Hematopoietic multipotent progenitor cell treated with erythropoietin and hydrocortisone succinate and interleukin-3 and kit ligand, for 8 days (in vitro differentiated cells): ENCODE measurements at places on chromosomes 13 and 19.

- DNase-seq: no peak
Observed at GRCh38 chr13:38785042-38785441, 98.2 kb downstream of the FREM2 start.

- no peak for DNase-seq
Observed at GRCh38 chr19:3338541-3339181, 27.7 kb upstream of the NFIC start.

DNA sequence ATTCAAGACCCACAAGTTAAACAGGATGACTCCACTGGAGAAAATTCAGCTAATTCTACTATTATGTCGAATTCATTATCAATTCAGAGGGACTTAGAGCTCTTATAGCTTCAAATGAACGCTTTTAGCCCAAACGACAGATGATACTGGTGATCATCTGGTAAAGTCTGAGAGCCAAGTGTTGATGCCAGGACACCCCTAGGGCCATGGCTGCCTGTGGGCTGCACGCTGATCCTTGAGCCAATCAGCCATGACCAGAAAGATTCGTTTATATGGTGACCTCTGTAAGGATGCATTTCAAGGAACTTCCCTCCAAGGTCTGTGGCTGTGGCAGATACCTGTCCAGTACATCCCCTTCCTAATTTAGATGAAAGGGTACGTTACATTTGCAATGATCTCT lies 10.9 kb downstream of the MEDAG start:
- no peak for DNase-seq

DNA sequence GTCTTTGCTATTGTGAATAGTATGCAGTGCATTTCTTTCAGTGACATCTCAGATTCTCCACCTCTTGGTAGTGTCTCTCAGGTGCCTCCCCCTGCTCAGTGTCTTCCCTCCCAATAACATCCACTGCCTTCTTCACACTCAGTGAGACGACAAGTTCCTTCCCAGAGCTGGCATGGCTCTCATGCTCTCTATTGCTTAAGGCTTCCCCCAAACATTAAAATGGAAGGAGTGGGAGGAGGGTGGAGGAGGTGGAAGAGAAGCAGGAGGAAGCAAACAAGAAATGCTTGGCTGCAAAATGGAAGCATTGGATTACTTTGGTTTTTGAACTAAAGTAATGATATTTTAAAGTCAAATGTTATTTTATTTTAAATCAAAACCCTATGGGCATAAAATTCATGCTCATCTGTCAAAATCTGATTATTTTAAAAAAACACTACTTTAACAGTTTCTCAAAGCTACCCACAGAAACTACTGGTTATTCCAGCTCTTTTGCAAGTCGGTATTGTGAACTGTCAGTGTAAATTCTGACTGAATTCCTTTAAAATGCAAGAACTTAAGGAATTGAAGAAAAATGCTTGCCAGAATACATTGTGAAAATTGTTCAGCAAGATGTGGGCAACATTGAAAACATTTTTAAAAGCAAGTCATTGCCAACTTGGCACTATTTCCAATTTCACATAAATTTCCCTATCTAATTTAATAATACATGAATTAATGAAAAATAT lies 727.6 kb upstream of the ARGLU1 start:
- no peak for DNase-seq

DNA sequence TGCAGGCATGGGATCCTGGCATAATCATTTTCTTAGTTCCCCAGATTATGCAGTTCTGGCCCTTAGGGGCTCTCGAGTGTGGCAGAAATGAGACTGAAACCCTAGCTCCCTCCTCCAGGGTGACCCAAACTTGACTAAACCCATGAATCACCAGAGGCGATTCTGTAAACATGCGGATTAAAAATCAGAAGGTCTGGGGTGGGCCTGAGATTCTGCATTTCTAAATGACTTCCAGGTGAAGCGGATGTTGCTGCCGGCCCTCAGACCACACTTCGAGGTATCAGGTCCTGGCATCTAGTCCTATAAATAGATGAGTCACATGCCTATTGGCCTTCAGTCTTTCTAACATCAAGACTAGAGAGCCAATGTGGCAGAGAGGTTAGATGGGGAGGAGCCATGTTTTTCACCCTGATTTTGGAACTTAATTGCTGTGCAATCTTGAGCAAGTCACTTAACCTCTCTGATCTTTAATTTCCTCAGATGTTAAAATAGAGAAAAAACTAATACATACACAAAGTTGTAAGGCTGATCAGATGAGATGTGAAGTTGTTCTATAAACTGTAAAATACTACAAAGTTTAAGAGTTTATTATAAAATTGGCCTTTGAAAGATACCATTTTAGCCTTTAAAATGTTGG lies 431.2 kb downstream of the FOXO1 start:
- DNase-seq: no peak

DNA sequence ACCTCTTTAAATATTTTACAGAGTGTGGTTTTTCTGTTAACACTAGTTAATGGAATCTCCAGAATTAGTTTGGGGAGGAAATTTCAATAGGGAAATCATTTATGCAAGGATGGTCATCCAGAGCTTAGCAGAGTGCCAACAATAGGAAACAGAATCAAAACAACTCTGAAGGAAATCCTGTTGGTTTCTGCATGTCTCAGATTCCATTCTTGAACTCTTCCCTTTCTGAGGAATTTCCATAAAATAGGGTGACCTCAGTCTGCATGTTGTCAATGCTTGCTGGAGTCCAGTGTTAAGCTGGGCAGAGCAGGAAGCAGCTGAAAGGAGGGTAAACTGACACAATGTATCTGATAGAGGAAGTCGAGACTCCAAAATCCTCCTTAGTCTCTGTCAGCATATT lies 16.9 kb downstream of the CBY2 start:
- DNase-seq: no peak

DNA sequence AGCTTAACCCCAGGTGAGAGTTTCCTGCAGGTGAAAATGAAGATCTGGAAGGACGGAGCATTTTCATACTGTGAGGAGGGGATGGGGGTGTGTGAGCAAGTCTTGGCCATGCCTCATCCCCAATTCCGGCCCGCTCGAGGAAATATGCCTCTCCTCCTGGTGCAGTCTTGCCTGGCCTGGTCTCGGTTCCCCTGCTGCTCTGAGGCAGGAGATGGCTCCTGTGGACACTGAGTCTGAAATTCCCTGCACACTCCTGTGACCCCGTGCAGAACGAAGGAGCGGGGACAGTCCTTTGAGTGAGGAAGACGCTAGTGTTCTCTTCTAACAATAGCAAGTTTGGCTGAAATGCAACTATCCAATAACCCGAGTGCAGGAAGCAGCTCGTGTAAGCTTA lies 329 bp upstream of the ZNF439 start:
- DNase-seq: no peak

- no peak for DNase-seq
Observed at GRCh38 chr13:74074723-74075122, 59.5 kb downstream of the KLF12 start.

DNA sequence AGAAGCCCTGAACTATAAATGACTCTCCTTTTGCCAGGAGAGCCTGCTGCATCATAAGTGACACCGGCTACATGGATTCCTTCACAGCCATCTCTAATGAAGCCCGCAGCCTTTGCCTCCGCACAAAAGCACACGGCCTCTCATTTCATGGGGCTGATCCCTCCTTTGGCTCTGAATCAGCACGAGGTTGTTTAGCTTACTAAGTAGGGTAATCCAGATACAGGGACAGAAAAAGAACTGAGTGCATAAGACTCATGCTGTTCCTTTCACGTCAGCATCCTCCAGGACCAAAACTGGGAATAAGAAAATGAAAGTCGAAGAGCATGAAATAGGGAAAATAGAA lies 136.3 kb downstream of the DCT start:
- DNase-seq: no peak

DNA sequence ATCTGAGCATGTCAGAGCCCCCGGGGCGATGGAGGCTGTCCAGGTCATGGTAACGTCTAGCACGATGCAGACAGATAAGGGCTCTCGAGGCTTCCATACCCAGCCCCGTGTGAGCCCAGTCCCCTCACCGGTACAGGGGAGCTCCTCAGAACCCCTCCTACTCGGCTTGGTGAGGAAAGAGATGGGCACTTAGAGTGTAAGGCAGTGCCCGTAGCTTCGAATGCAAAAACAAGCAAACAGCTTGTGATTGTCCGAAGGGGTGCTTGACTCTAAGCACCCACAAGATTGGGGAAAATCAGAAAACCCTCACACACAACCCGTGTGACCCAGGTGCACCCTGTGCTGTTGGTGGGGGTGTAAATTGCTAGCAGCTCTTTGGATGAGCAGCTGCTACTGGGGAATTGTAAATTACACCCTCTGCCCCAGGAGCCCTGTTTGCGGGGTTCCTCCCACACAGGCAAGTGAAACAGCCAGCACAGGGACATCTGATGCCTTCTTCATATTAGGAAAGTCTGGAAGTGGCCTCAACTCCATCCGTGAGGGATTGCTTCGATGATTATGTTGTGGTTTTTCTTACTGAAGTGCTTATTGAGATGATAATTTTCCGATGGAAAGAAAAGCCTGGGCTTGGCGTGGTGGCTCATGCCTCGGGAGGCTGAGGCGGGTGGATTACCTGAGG lies 918 bp upstream of the PSPN start:
- no peak for DNase-seq
